Fibroblast of mammary gland (primary cell): ENCODE measurements at places on chromosomes 16 and 17.

GRCh38 chr17:32980230-32980629, 11.4 kb upstream of the SPACA3 start:
- no peak for DNase-seq

DNA sequence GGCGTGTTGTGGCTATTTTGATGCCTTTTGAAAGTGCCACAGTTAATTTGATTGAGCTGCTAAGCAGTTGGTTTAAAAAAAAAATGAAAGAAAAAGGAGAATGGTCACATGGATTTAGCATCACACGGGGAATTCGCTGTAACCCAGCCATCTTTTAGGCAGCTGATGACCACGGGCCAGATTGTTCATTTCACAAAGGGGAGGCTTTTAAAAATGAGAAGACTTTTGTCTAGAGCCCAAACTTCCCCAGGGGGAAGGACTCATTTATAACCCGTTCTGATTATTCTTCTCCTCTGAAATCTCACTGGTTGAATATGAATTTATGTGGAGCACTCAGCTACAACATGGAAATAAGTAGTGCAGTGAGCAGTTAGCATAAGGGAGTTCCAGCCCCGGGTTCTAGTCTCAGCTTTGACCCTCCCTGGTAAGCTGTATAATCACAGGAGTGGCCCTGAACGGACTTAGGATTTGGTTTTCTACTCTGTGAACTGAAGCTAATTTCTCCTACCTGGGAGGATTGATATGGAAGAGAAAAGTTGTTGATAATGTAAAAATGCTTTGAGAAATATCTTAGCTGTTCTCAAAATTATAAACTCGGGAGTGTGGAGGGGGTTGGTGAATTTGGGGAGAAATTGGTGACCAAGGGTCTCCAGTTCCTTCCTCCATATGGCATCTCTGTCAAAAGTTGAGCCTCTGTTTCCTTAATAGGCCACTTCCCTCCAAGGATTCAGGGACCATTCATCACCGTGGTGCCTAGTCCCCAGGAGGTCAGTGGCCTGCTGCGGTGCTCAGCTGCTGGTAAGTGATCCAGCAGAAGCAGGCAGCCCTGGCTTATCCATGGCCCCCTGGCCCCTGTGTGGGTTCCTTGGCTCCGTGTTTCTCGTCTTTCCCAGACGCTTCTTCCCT, 76.4 kb upstream of the TBX2 start:
- DNase-seq, result peak; percentile 40

DNA sequence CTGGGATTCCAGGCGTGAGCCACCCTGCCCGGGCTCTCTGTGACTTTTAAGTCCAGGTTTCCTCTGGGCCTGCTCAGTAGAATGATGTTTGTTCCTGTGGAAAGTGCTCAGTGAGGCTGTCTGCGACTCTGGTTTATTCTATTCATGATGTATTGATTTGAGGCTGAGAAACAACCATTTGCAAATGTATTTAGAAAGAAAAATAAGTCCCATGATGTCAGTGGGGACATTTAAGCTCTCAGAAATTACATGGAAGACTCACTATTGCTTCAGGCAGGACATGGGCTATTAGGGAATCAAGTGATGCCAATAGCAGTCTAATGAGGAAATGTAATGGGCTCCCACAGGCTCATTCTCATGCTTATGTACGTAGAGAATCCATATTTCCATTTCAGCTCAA, 22.2 kb upstream of the KCNG4 start:
- no peak for DNase-seq

- peak; percentile 77 for DNase-seq
These were observed 87.3 kb downstream of the MAP2K6 start for GRCh38 chr17:69501591-69502468.

GRCh38 chr16:58381661-58382060, 10.6 kb upstream of the GINS3 start:
- DNase-seq, result no peak

- no peak for DNase-seq
These were observed 37.2 kb upstream of the TBX2 start for GRCh38 chr17:61362396-61362795.

GRCh38 chr17:32239456-32239855, 26.2 kb upstream of the RHBDL3 start:
- no peak for DNase-seq

DNA sequence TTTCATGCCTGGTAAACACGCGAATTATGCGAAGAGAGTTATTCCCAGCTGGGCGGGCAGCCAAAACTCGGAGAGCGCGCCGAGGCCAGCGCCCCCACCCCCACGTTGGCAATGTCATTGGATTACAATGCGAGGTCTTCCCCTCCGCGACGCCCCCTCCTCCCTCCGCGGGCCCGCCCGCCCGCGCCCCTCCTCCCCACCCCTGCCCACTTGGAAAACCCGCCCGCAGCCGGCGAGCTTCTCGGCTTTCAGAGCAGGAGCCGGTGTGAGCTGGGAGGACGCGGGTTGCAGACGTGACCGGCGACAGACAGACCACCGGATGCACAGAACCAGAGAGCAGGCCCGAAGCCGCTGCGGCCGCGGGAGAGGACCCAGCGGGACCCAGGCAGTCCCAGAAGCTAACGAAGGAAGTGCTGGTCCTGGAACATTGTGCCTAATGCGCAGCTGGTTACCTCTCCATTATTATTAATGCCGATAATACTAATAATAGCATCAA, 4.0 kb downstream of the NOG start:
- no peak for DNase-seq

DNA sequence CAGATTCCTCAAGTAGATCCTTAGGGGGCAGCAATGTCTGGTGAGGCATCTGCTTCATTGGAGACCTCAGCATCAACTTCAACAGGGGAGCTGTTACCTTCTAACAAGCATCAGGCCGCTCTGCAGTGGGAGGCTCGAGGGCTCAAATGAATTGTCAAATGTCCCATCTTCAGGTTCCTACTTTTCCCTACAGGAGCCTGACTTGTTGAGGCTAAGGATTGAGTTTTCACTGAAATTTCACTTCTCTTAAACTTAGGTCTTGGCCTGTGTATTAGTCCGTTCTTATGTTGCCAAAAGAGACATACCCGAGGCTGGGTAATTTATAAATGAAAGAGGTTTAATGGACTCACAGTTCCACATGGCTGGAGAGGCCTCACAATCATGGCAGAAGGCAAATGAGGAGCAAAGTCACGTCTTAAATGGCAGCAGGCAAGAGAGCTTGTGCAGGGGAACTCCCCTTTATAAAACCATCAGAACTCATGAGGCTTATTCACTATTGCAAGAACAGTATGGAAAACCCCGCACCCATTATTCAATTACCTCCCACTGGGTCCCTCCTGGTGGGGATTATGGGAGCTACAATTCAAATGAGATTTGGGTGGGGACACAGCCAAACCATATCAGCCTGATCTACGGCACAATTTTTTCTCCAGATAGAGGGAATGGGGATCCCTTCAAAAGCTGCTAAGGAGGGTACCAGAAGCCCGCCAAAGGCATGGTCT, 5.1 kb upstream of the CD300LD start:
- no peak for DNase-seq

DNA sequence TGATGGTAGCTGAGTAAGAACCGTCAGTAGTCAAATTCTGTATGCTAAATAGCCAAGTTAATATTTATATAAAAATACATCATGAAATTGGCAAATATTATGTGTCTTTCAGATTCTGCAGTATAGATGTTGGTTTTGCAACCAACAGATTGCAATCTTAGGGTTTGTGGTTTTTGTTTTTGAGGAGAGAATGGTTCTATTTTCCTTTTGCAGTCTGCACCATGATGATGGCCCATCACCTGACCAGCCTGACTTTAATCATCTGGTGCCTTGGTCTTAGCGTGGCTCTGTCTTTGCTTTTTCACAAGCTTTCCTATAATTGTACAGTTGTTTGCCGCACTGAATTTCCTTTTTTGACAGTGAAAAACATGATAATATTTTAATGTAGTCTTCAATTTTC, 50.7 kb downstream of the NUP93 start:
- no peak for DNase-seq

- DNase-seq, result peak; percentile 52
These were observed 59.5 kb upstream of the CACNG4 start for GRCh38 chr17:66904760-66905624.

DNA sequence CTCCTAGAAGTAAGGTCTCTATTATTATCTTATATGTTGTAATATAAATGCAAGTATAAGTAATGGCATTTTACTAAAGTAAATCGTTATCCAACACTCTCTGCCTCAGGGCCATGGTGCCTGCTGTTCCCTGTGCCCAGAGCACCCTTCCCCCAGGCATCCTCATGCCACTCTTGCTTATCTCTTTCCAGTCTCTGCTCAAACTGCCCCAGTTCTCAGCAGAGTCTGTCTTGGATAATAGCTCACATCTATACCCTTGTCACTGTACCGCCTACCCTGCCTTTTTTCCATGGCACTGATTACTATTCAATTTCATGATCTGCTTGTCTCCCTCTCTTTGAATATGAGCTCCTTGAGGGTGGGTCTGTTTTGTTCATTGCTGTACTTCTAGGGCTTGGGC, 31.7 kb downstream of the CDH1 start:
- no peak for DNase-seq

DNA sequence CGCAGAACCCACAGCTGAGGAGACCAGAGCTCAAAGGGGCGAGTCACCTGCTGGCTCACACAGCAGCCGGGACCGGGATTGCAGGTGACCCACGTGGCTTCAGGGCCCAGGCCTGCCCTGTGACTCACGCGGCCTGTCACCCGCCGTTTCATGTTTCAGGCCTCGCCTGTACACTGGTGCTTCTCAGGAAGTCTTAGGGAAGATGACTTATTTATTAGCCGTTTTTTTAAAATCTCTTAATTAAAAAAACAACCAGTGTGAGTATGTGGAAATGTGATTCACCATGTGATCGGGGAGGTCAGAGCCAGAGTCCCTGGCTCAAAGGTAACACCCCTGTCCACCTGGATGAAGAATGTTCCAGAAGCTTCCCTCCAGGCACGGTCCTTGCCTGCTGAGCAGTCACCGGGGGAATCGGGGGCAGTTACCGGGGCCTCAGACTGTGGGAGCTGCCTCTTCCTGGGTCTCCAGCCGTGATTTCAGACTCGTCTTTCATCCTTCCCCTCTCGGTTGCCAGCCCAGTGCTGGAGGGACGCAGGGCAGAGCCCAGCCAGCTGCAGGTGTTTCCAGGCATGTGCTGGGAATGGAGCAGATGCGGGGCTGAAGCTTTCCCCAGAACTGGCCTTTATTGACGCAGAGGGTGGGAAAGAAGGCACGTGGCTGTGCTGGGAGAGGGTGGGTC, 49.3 kb downstream of the CMIP start:
- DNase-seq, result peak; percentile 92

- no peak for DNase-seq
These were observed 23.7 kb downstream of the ZNF423 start for GRCh38 chr16:49832177-49832576.

- no peak for DNase-seq
These were observed 20.1 kb downstream of the DNAH2 start for GRCh38 chr17:7737601-7738000.

DNA sequence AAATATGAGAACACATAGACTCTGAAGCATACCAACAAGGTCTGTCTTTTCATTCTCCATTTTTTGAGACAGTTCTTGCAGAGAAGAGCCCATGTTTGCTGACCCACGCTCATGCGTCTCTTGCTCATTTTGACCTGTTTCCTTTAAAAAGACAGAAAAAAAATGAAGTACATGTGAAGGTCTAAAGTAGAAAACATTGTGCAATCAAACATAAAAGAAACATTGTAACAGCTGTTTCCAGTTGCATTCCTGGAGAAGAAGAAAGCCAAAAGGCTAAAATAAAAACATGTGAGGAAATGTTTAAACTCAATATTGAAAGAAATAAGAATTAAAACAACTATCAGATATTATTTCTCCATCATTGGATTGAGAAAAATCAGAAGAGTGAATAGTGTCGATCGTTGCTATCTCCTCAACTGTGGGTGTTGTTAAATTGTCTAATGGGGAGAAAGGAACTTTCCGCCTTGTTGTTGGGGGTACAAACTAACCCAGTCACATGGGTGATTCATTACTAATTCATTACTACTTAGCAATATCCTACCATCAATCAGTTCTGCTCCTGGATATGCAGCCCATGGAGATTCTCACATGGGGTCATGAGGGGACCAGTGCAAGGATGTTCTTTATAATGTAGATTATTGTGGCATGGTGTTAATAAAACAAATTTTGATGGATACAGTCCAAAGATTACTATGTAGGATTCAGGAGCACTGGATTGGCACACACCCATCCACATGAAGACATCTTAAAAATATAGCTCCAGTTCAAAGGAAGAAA, 9.5 kb downstream of the ABCA9 start:
- DNase-seq, result peak; percentile 89

GRCh38 chr16:31179219-31179746, 656 bp upstream of the FUS start:
- no peak for DNase-seq

- DNase-seq, result peak; percentile 48
These were observed 69.1 kb downstream of the PRKCA start for GRCh38 chr17:66371561-66371960.

DNA sequence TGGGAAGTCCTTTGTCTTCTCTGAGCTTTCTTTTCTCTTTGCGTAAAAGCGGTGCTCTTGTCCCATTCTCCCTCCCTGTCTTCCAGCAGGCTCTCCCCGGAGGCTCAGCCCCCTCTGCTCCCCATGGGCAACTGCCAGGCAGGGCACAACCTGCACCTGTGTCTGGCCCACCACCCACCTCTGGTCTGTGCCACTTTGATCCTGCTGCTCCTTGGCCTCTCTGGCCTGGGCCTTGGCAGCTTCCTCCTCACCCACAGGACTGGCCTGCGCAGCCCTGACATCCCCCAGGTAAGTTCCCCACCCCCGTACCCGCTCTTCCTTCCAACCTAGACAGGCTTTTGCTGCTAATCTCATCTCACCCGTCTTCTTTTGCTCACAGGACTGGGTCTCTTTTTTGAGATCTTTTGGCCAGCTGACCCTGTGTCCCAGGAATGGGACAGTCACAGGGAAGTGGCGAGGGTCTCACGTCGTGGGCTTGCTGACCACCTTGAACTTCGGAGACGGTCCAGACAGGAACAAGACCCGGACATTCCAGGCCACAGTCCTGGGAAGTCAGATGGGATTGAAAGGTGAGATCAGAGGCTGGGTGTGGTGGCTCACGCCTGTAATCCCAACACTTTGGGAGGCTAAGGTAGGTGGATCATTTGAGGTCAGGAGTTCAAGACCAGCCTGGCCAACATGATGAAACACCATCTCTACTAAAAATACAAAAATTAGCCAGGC, 1.3 kb downstream of the TMEM219 start:
- no peak for DNase-seq

- peak; percentile 83 for DNase-seq
These were observed 21.1 kb downstream of the CDR2 start for GRCh38 chr16:22353191-22353919.

- no peak for DNase-seq
These were observed 10.1 kb downstream of the COPZ2 start for GRCh38 chr17:48027322-48027981.

GRCh38 chr16:47713225-47713595, 252.1 kb downstream of the PHKB start:
- peak; percentile 96 for DNase-seq

GRCh38 chr17:38429476-38430100, 1.3 kb downstream of the ARHGAP23 start:
- DNase-seq, result no peak

GRCh38 chr17:5513628-5514027, 27.3 kb downstream of the MIS12 start:
- no peak for DNase-seq
